ENCODE measurements at places on chromosomes 12 and 14.

DNA sequence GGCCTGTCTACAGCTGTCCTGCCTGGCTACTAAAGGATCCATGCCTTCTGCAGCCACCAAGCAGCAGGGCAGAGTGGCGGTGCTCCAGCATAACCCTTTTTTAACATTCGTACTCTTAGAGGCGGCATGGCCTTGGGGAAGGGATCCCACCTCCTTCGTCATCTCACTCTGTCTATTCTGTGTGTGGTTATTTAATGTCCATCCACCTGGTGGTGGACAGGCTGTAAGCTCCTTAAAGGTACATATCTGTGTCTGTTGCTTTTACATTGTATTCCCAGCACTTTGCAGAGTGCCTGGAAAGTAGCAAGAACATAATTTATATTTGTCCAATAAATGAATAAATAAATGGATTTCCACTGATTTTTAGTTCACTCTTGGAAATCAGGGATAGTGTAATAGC is 15.7 kb upstream of the ACOT1 start:
- no peak for DNase-seq

DNA sequence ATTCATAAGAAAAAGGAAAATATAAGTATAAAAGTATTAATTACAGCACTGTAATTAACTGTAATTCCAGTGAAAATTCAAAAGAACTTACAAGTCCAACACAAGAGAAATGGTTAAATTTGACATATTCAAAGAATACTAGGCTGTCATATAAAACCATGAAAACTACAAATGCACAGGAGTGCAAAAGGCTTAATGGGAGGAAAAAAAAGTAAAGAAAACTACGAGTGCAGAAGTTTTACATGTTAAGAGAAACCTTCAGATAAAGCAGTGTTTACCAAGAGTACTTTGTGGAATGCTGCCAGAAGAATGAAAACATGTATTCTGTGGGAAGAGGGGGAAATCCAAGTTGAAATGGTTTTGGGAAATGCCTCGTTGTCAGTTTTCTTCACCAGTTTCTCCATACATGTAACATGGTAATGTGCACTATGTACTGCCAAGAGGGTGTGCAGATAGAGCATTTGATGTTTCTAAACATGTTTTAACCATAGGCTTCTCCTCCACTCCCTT is 9.1 kb downstream of the HEATR5A start:
- no peak for DNase-seq

- DNase-seq, result no peak
Measured at GRCh38 chr14:83744224-83744623, 1785.7 kb upstream of the FLRT2 start.

GRCh38 chr12:67593461-67594330 is 54.8 kb upstream of the DYRK2 start:
- no peak for DNase-seq

- DNase-seq, result peak; percentile 46
Measured at GRCh38 chr12:51391283-51392123, at the start of gene GALNT6. TSS of gene GALNT6 (minus strand) at chr12:51391406. CDS start at chr12:51379781, 11,625 bp downstream.

DNA sequence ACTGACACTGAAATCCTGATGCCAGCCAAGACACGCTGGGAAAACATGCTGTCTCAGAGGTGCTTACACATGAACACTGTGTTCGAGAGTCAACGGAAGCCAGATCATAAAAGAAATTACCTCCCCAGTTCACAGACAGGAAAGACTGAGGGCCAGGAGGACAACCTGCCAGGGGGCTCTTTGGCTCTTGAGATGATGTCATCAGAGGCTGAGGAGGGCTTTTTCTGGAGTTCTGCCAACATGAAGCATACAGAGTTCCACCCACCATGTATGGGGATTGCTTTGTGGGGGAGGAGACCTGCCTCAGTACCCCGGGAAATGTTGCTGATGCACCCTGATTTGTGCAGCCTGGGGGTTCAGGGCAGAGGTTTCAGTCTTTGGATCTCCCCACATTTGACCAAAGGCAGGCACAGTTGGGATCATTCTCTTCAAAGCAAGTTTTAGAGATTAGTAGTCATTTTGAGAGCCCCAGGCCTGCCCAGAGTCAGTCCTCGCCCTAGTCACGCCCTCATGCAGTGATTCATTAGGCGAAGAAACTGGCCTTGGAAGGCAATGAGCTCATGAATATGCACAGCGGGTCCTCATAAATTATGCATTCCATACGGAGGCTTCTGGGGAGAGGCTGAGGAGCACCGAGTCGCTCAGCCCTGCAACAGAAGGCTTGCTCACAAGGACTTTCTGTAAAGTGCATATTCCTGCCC is 34.9 kb upstream of the EML1 start:
- DNase-seq, result peak; percentile 76

- DNase-seq, result no peak
Measured at GRCh38 chr12:70549340-70550179, 87.7 kb downstream of the PTPRB start.

DNA sequence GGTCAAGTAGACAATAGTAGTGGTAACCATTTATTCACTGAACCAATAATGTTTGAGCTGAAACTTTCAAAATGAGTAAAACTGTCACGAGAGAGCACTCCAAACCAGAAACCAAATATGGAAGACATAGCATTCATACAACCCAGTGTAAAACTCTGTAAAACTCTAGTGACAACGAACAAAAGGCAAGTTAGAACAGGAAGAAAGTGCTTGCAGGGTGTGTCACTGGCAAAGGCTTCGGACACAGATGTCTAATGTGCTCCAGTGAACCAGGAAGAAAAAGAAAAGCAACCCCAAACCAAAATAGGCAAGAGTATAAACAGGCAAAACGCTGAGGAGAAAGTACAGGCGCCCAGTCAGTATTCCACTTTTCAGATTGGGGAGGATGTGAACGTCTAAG is 79.3 kb upstream of the FZD10 start:
- DNase-seq, result no peak

GRCh38 chr12:42442311-42442759 is 116.4 kb downstream of the PPHLN1 start:
- no peak for DNase-seq

- DNase-seq, result no peak
Measured at GRCh38 chr14:73783107-73783727, 68.4 kb upstream of the PTGR2 start.

GRCh38 chr14:49975276-49975675 is 82.4 kb downstream of the ARF6 start:
- peak; percentile 85 for DNase-seq

DNA sequence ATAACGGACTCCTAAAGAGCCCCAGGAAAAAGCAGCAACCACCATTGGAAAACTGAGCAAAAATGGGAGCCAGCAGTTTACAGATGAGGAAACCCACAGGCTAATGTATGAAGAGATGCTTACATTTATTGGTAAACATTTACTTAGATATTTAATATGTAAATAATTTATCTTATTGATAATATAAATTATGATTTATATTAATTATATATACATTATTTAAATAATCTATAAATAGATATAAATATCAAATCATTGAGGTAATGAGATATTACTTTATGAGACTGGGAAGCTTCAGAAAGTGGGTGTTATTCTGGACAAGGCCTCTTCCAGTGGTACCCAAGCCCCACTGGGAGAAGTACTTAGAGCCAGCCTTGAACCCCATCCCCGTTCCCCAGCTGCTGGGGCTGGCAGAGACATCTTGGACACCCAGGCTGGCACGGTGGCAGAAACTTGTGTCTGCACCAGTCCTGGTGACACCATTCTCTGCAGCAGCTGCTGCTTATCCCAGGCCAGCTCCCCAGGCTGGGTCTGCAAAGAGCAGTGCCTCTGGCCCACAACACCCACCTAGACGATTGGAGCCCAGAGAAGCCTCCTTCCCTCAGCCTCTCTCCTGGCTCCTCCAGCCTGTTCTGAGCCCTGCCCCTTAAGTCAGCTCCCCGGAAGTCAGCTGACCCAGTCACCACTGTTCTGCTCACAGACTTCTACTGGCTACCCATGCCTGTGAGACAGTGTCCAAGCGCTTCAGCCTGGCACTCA is 25.9 kb downstream of the ISCA2 start:
- no peak for DNase-seq

DNA sequence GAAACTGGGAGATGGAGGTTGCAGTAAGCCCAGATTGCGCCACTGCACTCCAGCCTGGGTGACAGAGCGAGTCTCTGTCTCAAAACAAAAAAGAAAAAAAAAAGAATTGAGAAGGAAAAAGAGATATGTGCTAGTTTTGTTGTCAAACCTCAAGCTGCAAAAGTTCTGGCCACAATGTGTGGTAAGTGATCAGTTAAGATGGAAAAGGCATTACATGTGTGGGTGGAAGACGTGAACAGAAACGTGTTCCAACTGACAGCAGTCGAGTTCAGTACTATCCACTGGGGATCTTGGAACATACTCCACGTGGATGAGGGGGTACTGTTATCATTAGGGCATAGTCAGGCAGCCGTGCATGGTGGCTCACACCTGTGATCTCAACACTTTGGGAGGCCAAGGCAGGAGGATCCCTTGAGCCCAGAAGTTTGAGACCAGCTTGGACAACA is 17.3 kb downstream of the GPR68 start:
- no peak for DNase-seq

DNA sequence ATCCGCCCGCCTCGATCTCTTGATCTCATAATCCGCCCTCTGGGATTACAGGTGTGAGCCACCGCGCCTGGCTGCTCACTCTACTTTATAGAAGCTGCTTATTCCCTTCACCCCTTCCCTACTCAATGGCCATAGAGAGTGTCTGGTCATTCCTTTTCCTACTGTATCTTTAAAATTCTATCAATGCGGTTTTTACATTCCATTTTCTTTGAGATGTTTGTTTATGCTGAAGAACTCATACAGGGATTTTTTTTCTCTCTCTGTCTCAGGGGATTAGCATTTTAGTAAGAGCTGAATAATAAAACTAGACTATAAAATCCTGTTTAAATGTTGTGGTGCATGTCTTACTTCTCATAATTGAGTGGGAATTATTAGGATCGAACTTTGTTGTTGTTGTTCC is 218.6 kb upstream of the FOXN3 start:
- DNase-seq, result peak; percentile 53

DNA sequence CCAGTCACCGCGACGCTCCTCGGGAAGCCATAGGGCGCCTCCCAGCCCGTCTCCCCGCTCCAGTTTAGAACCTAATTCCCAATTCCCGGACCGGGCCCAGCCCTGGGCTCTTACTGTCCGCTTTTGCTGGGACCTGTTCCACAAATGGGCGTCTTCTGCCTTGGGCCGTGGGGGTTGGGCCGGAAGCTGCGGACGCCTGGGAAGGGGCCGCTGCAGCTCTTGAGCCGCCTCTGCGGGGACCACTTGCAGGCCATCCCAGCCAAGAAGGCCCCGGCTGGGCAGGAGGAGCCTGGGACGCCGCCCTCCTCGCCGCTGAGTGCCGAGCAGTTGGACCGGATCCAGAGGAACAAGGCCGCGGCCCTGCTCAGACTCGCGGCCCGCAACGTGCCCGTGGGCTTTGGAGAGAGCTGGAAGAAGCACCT is 797 bp downstream of the UNG start:
- peak; percentile 47 for DNase-seq

DNA sequence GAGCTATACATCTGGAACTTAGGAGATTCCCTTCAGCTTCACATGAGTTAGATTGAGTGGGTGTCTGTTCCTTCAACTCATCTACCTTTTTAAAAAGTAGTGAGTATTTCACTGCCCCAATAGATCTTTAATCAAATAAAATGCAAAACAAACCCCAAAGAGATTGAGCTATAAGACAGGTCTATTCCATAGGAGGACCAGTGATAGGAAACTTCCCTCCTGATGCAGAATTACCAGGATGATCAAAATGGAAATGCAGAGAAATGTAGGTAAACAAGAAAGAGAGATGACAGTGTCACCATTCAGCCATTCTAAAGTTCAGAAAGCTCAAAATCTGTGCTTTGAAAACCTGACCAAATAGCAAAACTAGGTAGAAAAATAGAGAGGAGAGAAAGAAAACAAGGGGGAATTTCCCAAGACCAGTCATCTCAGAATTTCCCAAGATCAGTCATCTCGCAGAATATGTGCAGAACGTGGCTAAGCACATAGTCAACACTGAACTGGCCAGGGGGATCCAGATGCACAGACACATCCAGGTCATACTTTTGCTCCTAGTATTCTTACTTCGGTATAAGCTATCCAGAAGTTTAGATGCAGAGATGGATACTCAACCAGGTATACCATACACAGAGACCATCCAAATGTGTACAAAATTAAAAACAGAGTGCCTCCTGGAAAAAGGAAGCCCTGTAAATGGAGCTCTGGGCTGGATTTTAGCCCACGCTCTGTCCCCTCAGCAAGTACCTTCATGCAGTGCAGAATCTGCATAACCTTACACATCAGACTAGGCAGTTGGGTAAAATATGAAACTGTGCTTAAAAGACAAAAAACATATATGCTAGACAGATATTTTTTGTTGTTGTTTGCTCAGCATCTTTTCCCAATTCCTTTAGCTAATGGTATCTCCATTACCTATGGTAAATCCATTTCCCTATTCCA is 27.4 kb downstream of the SLC41A2 start:
- DNase-seq, result no peak
